ENCODE measurements at places on chromosomes 12 and 14.

DNA sequence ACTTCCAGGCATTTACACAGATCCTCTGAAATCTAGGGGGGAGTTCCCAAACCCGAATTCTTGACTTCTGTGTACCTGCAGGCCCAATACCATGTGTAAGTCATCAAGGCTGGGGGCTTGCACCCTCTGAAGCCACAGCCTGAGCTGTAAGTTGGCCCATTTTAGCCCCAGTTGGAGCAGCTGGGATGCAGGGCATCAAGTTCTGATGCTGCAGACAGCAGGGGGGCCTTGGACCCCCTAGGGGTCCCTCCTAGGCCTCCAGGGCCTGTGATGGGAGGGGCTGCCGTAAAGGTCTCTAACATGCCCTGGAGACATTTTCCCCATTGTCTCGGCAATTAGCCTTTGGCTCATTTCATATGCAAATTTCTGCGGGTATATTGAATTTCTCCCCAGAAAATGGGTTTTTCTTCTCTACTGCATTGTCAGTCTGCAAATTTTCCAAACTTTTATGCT lies 59.5 kb downstream of the LRIG3 start:
- DNase-seq = no peak

DNA sequence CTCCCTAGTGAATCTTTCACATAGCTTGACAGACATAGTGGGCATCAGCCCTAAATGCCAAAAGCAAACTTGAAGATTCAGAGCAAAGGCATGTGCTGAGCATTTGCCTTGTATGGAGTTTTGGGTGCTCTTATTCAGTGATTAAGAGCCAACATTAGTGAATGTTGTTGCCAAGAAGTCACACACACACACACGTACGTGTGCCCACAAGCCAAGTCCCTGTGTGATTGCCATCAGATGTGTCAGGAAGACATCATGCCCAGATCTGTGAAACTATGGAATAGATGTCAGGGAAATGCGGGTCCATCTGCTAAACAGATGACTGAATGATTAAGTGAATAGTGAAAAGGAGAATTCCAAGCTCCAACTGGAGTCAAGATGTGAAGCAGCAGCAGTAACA lies 149.0 kb downstream of the AKAP6 start:
- no peak for DNase-seq

DNA sequence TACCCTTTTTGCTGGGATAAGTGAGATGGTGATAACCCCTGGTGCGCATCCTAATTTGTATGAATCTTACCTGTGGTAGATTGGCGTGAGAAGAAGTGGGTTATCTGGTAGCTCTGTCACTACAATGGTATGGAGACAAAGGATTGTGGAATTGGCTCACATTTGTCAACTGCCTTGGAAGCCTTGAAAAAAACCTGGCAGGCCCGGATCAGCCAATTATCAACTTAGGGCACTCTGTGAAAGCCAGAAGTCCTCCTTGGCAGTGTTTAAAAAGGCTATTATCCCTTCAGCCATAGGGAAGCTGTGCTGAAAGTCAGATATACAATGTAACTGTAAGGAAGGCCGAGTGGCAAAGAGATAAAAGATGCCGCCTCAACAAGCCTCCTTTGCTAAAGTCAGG lies 56.5 kb downstream of the WASHC3 start:
- DNase-seq = no peak

GRCh38 chr14:38302966-38303365 lies 47.1 kb upstream of the CLEC14A start:
- no peak for DNase-seq

Measured in NCI-H187 (cell line).